Spleen (tissue), 13 donors: ENCODE measurements at places on chromosomes 5 and 9. TPM values are rescaled to one million over a fixed set of nuclear protein-coding genes. Genes with fewer than 3 reads are reported as not detected.

- H3K27me3 ChIP-seq, result no peaks in the 10 kb centered on the region
- H3K27ac ChIP-seq, result no peak overlapping the region
- DNase-seq, result no peak
- H3K36me3 ChIP-seq, result no peaks in the 10 kb centered on the region
- no peaks in the 10 kb centered on the region for H3K4me1 ChIP-seq
Measured at GRCh38 chr9:121221664-121222055, 20.0 kb upstream of the RAB14 start.

- no peak overlapping the region for H3K27ac ChIP-seq
- no peaks in the 10 kb centered on the region for H3K36me3 ChIP-seq
- H3K4me3 ChIP-seq, result no peak overlapping the region
- no peaks in the 10 kb centered on the region for H3K4me1 ChIP-seq
Measured at GRCh38 chr5:110916381-110917049, 155.0 kb upstream of the TSLP start.

The SELENOP gene
- total RNA-seq, result 1,915 TPM

The HAVCR2 gene
- 25.7 TPM for total RNA-seq

The NSUN2 gene
- total RNA-seq, result 57.6 TPM

GRCh38 chr9:20472342-20473045 lies 149.8 kb downstream of the MLLT3 start:
- no peak for DNase-seq
- H3K4me3 ChIP-seq, result no peak overlapping the region
- no peaks in the 10 kb centered on the region for H3K36me3 ChIP-seq
- H3K4me1 ChIP-seq, result no peaks in the 10 kb centered on the region

- H3K36me3 ChIP-seq, result no peaks in the 10 kb centered on the region
- no peak for DNase-seq
- H3K27ac ChIP-seq, result no peak overlapping the region
- no peaks in the 10 kb centered on the region for H3K27me3 ChIP-seq
- no peak overlapping the region for H3K4me3 ChIP-seq
Measured at GRCh38 chr5:87054821-87055220, 212.9 kb upstream of the RASA1 start.

DNA sequence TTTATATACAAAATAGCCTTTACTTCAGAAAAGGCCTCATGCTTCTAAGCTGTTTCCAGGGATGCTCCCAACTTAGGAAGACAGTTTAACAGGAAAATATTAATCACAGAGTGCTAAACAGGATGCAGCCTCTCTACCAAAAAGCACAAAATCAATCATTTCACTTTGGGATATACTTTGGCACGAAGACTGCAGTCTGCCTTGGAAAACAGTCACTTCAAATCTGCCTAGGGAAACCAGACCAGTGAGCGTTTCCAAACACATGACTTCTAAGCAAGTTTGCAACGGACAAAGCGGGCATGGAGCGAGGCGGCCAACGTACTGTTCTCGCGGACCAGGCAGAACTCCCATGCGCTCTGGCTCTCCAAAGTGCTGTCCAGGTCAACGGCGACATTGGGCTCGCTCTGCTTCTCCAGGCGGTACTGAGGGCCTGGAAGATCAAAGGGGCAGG lies 201.0 kb downstream of the MAPKAP1 start:
- no peaks in the 10 kb centered on the region for H3K4me1 ChIP-seq
- H3K27me3 ChIP-seq, result no peaks in the 10 kb centered on the region
- peak overlapping the region; percentile 14 for H3K27ac ChIP-seq
- H3K4me3 ChIP-seq, result no peak overlapping the region

The TTLL11 gene
- total RNA-seq, result 6.9 TPM

DNA sequence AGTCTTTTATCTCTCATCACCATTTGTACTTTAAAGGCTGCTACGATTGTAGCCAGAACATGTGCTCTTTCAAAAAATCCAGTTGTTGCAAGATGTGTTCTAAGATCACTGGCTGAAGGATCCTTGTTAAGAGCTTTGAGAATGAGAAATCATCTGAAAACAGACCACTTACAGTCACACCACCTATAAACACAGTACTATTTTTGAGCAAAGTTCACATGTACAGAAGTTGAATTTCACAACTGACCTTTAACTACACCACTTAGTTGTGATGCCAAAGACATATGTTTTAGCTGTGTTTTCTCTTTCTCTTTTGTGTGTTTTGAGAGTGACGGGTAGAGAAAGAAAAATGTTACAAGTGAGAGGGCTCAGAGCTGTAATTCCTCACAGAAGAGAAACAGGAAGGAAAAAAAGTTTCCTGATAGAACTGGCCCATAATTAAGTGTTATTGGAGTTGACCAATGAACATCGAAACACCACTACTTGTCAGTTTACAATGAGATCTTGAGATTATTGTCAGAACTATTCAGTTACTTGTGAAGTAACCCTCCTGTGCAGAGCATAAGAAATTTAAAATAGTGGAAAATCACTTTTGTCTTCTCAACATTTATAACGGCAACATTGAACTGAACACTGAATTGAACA lies 245.4 kb downstream of the MLLT3 start:
- no peaks in the 10 kb centered on the region for H3K36me3 ChIP-seq
- no peaks in the 10 kb centered on the region for H3K27me3 ChIP-seq
- DNase-seq, result no peak

GRCh38 chr5:94498199-94498598 lies 120.2 kb downstream of the KIAA0825 start:
- H3K27ac ChIP-seq, result no peak overlapping the region
- H3K4me3 ChIP-seq, result no peak overlapping the region
- no peaks in the 10 kb centered on the region for H3K4me1 ChIP-seq
- H3K36me3 ChIP-seq, result no peaks in the 10 kb centered on the region
- DNase-seq, result no peak

DNA sequence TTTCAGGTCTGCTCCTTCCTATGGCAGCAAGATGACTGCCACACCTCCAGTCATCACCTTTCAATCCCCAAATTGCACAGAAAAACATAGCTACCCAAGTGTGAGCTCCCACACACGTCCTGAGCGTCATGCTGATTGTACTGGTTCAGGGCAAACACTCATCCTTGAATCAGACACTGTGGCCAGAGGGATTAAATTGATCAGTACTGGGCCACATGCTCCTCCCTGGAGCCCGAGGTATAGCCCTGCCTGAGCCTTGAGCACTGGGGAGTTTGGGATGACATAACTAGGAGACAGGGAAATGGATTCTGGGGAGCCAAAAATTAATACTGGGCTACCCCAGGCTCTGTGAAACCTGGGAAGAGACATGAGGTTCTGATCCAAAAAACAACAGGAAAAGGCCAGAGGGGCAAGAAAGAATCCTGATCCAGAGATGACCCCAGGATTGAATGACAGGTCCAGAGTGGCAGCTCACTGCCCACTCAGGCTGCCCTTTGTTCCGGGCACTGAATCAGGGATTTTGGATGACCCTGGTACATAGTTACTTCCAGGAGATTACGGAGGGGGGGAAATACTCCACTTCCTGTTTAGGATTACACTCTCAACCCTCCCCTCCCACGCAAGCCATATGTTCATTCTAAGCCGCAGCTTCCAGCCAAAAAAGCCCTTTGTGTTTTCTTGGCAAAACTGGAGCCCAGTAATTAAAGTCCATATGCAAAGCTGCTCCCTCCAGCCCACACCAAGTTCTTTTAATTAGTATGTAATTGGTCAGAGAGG lies 141.6 kb upstream of the SPRY4 start:
- DNase-seq, result no peak
- H3K4me1 ChIP-seq, result no peaks in the 10 kb centered on the region
- H3K4me3 ChIP-seq, result no peak overlapping the region
- H3K27ac ChIP-seq, result no peak overlapping the region
- no peaks in the 10 kb centered on the region for H3K27me3 ChIP-seq
- no peaks in the 10 kb centered on the region for H3K36me3 ChIP-seq

DNA sequence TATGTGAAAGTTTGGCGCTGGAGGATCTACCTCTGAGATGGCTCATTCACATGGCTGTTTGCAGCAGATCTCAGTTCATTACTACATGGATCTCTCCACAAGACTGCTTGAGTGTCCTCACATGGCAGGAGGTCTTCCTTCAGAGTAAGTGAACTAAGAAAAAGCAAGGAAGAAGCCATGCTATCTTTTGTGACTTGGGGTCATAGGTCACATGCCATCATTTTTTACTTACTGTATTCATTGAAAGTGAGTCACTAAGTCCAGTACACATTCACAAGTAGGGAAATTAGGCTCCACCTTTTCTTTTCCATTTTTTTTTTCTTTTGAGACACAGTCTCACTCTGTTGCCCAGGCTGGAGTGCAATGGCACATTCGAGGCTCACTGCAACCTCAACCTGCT lies 8.7 kb upstream of the CDKN2AIPNL start:
- no peak overlapping the region for H3K27ac ChIP-seq
- no peaks in the 10 kb centered on the region for H3K4me1 ChIP-seq
- H3K4me3 ChIP-seq, result no peak overlapping the region
- H3K36me3 ChIP-seq, result no peaks in the 10 kb centered on the region
- DNase-seq, result no peak

DNA sequence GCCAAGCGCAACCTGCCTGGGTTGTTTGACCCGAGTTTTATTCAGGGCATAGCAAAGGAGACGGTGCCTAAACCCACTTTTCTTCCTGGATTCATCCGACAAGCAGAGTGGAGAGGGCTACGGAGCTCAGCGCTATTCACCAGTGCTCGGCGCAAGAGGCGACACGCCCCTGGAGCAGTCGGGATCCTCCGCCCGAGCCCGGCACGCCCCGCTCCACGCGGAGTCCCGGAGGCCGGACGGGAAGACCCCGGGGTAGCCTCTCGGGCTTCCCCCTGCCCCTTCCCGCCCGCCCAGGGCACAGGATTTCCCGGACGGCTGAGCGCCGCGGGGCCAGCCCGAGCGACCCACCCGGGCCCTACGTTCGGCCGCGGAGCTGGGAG lies 427 bp downstream of the SERINC5 start:
- DNase-seq, result no peak
- no peaks in the 10 kb centered on the region for H3K27me3 ChIP-seq
- peaks cover 23% of the 10 kb centered on the region for H3K4me1 ChIP-seq
- H3K27ac ChIP-seq, result peak overlapping the region; percentile 98
- no peaks in the 10 kb centered on the region for H3K36me3 ChIP-seq

DNA sequence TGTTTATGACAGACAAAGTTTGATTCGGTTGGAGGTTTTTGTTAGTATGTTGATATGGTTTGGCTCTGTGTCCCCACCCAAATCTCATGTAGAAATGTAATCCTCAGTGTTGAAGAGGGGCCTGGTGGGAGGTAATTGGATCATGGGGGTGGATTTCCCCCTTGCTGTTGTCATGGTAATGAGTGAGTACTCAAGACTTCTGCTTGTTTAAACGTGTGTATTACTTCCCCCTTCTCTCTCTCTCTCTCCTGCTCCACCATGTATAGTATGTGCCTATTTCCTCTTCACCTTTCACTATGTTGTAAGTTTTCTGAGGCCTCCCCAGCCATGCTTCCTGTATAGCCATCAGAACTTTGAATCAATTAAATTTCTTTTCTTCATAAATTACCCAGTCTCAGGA lies 415.1 kb downstream of the HCN1 start:
- no peak overlapping the region for H3K4me3 ChIP-seq
- H3K4me1 ChIP-seq, result no peaks in the 10 kb centered on the region
- H3K27ac ChIP-seq, result no peak overlapping the region

The C8G gene
- 5.1 TPM for total RNA-seq

DNA sequence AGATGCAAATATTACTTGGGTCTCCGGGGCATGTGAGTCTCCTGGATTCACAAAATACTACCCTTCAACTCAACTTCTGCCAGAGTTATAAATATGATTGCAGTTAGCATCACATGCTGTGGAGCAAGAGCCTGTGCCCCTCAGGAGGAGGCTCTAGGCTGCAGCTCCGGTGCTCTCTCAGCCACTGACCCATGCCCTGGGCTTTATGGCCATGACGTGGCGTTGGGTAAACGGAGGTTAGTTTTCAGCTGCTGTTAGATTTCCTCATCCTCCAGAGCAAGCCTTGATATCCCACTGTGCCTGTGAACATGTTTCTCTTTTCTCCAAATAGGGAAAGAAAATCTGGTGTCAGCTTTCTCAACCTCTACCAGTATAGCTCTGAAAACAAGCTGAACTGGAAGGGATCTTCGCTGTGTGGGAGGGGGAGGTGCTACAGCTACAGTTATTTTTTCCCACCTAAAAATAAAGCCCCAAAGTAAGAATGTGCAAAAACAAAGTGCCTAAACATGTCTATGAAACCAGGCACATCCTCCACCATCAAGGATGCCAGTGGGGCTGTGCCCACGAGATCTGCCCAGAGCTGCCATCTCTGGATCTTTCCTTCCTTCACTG lies 124.4 kb upstream of the GPR151 start:
- no peak overlapping the region for H3K4me3 ChIP-seq
- H3K27ac ChIP-seq, result no peak overlapping the region
- no peaks in the 10 kb centered on the region for H3K4me1 ChIP-seq
- H3K36me3 ChIP-seq, result no peaks in the 10 kb centered on the region

- no peak overlapping the region for H3K4me3 ChIP-seq
- no peaks in the 10 kb centered on the region for H3K4me1 ChIP-seq
- no peaks in the 10 kb centered on the region for H3K27me3 ChIP-seq
- no peak for DNase-seq
- no peaks in the 10 kb centered on the region for H3K36me3 ChIP-seq
- H3K27ac ChIP-seq, result no peak overlapping the region
Measured at GRCh38 chr5:174560861-174561260, 163.5 kb upstream of the MSX2 start.

The SLC34A1 gene
- 0.14 TPM for total RNA-seq

DNA sequence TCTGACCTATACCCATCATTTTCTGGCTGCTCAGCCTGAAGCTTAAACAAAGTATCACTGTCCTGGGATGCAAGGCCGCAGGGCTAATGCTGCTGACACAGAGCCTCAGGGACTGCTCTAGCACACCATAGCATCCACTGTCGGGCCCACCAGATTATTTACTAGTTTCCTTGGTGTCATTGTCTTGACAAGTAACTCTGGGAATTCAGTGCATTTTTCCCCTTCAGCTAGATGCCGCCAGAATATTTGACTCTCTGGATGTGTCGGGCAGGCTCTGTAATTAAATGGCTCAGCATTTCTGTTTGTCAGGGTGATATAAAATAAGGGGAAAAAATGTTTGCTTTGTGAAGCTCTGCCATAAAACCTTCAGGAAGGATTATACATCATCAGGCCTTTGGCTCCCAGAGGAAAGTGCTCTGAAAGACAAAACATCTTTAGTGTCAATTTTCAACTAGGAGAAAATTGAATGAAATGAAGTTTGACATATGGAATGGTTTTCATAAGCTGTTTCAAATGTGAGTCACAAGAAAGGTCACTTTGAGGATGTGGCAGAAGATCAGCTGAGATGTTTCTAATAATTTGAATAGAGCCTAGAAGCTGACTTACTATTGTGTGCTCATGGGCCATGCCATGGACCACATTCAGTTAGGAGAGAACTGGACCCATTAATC lies 350.1 kb downstream of the TMEM232 start:
- H3K4me1 ChIP-seq, result peaks cover under 1% of the 10 kb centered on the region
- DNase-seq, result no peak
- H3K27me3 ChIP-seq, result no peaks in the 10 kb centered on the region
- no peak overlapping the region for H3K4me3 ChIP-seq

DNA sequence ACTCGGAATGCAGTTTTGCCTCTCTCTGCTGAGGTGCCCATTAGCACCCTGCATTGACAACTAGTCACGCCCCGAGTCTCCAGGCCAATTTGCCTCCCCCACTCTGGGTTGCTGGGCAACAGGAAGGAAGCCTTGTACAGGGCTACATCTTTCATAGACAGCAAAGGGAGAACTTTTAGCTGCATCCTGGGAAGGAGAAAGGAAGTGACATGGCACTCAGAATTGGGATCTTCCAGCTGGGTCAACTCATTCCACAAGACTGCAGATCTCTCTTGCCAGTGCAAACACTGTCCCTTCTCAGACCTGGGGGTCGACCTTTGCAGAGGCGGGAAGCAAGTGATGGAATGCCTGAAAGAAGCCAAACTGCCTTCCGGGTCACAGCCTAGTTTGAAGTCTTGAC lies 282.0 kb downstream of the SLIT3 start:
- no peaks in the 10 kb centered on the region for H3K36me3 ChIP-seq
- peak overlapping the region; percentile 5 for H3K27ac ChIP-seq
- H3K27me3 ChIP-seq, result no peaks in the 10 kb centered on the region
- no peak overlapping the region for H3K4me3 ChIP-seq
- H3K4me1 ChIP-seq, result no peaks in the 10 kb centered on the region
- no peak for DNase-seq
